Activated CD4-positive, alpha-beta T cell treated with anti-CD3 and anti-CD28 coated beads for 4 hours (primary cell): ENCODE measurements at places on chromosomes 4 and X.

DNA sequence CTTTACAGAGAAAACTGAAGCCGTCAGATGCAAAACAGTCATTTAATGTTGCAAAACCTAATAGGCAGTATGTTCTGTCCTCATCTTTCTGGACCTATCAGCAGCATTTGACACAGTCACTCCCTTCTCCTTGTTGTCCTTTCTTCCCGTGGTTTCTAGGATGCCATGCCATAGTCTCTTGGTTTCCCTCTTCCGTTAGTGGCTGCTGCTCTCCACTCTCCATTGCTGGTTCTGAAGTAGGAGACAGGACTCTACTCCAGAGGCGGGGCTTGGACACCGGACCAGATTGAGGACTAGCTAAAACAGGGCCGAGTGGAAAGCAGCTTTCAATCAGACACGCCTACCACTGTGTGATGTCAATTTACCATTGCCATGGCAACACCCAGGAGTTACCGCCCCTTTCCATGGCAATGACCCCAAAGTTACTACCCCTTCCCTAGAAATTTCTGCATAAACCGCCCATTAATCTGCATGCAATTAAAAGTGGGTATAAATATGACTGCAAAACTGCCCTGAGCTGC is 88.8 kb upstream of the CCDC160 start:
- DNase-seq = no peak

- DNase-seq = no peak
Measured at GRCh38 chrX:18871161-18871890, 112.6 kb downstream of the PHKA2 start.

DNA sequence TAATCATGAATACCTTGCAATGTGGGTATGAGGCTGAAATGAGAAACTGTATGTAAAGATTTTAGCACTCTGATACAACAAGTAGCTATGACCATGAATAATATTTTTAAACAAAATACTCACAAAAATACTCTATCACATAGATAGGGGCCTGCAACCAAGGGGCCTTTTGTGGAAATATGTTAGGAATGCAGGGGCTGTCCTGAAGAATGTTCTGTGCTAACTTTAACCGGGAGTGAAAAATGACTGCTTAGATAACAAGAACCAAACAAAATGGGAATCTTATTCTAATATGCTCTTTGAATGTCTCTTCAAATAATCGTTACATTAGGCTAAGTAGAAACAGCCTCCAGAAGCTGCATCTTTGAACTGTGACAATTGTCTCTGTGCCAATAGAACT is 37.9 kb upstream of the GYPA start:
- DNase-seq = no peak

DNA sequence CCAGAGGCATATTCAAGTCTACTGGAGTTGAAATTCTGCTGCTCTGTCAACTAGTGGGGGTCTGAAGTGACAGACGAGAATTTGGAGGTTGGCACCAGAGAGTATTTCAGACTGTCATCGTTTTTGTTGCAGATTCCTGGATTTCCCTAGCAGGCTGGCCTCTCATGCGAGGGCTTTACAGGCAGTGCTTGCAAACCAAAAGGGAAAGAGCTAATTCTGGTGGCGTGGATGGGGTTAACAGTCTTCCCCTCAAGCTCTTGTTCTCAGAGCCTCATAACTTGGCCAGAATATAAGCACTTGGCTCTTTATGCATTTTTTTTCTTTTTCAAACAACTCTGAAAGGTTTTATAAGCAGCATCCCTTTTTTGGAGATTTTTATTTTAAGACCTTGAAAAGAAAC is at the start of gene SPARCL1:
Gene SPARCL1 (minus strand): TSS at position 190 of the 400 bp plus-strand sequence. CDS start 29,802 bp downstream, outside the sequence.
- DNase-seq = no peak

GRCh38 chr4:18815779-18816173 is 794.2 kb upstream of the LCORL start:
- DNase-seq = no peak

DNA sequence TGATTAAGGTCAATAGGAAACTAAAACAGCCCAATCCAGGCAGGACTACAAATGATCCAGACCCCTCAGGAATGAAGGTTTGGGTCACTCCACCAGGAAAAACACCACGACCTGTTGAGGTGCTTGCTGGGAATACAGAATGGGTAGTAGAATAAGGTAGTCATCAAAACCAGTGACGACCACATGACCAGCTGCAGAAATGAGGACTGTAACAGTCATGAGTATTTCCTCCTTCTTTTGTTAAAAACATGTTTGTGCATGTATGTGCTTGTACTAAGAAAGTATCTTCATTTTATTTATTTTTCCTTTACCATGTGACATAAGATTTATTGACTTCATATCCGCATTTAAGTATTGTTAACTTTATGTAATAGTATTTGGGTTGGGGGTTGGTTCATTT is 603.5 kb upstream of the NR3C2 start:
- DNase-seq = no peak

GRCh38 chr4:122930862-122931261 is 8.5 kb upstream of the NUDT6 start:
- DNase-seq = no peak

- DNase-seq = peak; percentile 55
Measured at GRCh38 chrX:135086197-135086854, 34.0 kb downstream of the ETDB start.

DNA sequence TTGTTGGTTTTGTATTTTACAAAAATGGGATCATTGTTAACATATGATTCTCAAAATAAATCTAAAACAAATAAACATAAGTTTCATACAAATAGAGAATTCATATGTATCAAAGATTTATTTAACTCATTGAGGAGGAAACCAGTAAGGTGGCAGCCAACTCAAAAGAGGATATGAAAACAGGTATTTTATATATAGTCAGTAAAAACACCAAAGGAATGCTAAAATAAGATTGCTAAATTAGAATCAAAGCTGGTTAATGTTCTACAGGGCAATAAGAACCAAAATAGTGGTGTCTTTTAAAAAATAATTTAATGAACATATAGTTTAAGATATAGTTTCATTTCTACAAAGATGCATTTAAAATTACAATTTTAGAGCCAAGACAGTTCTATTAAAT is 23.1 kb downstream of the XKRX start:
- DNase-seq = no peak
